Spinal cord (tissue), 10 donors: ENCODE measurements at places on chromosomes 16 and 17.

DNA sequence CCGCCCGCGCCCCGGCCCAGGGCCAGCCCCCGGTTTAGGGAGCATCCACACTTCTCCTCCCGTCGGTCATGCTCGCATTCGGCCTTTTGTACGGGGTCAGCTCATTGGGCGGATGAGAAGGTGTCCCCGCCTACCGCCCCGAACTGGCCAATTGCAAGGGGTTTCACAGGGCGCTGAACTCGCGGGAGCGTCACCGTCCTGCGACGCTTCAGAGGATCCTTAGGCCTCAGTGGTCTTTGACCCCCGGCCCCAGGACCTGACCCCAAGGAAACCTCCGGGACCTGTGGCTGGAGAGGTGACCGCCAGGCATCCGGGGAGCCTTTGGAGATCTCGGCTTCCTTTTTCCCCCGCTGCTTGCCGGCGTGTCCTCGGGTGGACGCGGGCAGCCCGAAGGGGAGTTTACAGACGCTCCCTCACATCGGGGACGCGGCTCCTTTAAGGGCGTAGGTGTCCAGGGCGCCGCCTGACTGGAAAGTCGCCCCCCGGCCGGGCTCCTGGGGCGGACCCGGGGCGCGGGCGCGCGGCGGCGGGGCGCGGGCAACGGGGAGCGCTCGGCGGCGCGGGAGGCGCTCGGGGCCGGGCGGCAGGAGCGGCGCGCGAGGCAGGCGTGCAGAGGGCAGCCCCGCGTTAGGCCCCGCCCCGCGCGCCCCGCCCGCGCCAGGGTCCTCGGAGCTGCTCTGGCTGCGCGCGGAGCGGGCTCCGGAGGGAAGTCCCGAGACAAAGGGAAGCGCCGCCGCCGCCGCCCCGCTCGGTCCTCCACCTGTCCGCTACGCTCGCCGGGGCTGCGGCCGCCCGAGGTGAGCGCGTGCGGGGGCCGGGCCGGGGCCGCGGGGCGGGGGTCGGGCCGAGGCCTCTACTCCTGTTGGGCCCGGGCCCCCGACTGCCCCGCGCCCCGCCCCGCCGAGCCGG, at the start of gene UBE2I:
Gene UBE2I, plus strand, starts transcription at position 660 of the 909 bp plus-strand sequence. CDS start 4,395 bp downstream, outside the sequence.
- DNase-seq, result peak; percentile 99

DNA sequence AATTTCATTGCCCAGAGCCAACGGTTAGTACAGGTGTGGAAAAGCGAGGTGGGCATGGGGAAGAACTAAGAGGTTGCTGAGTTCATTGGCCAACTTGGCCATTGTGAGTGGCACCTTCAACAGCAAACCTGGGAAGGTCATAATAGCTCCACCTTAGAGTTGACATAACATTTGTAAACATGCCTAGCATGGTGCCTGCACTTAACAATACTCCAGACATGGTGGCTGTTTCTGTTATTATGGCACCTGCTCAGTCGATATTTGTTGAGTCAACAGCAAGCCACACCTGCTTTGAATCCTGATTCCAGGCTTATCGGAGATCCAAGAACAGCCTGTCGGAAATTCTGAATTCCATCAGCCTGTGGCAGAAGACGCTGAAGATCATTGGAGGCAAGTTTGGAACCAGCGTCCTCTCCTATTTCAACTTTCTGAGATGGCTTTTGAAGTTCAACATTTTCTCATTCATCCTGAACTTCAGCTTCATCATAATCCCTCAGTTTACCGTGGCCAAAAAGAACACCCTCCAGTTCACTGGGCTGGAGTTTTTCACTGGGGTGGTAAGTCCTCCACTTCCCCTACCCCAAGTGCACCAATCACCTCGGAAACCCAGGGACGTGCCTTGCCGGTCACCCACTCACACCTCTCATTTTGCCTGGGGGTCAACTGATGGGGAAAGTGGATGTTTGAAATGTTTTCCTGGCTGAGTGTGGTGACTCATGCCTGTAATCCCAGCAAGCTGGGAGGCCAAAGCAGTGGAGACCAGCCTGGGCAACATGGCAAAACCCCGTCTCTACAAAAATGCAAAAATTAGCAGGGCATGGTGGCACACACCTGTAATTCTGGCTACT, 46.0 kb downstream of the TMC5 start:
- no peak for DNase-seq

DNA sequence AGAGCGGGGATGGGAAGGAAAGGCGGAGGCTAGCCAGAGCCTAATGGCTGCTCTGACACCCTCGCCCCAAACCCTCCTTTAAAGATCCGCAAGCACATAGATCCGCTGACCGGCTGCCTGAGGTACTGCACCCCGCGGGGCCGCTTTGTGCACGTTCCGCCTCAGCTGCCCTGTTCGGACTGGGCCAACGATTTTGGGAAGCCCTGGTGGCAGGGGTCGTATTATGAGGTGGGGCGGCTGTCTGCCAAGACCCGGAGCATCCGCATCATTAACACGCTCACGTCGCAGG, 663 bp downstream of the CYB5D1 start:
- no peak for DNase-seq

GRCh38 chr17:33561569-33562334, 268.7 kb upstream of the ASIC2 start:
- DNase-seq, result no peak

DNA sequence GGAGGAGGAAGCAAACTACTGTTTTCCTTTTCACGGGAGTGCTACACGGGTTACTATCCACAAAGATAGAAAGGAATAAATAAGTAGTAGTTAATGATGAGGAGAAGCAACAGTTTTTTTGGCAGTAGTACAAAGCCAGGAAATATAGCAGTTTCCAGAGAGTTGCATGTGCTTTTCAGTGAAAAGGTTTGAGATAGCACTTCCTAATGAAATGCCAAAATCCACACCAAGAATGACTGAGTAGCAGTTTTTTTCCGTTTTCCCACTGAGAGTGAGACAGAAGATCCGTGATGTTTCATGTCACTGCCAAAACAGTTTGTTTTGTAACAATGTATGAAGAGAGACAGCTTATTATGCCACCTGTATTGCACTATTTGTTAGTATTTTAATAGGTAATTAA, 129.1 kb downstream of the STX8 start:
- peak; percentile 42 for DNase-seq

DNA sequence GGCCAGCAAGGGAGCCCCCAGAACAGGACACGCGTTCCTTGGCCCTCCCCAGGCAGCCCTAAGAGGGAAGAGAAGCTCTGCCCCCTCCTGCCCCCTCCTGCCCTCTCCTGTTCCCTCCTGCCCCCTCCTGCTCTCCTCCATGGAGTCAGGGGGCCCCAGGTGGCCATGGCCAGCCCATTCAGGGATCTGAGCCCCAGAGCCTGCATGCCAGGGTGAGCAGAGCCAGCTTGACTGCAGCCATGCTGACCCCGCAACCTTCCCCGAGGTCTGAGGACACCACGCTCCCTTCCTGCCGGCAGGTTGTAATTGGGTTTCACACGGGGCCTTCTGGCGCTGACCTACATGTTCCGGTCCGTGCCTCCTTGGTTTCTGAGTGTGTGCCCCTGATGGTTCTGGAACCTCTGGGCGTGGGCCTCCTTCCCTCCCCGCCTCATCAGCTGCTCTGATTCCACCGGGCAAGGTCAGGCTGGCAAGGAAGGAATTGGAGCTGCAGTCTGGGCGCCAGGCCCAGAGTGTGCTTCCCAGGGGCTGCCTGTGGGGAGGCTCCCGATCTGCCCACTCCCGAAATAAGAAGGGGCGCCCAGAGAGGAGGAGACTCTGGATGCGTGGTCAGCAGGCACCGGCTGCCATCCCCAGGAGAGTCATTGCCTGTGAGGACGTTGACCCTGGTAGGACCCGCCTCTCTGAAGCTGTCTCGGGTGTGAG, 23.7 kb upstream of the NPTX1 start:
- DNase-seq, result no peak

DNA sequence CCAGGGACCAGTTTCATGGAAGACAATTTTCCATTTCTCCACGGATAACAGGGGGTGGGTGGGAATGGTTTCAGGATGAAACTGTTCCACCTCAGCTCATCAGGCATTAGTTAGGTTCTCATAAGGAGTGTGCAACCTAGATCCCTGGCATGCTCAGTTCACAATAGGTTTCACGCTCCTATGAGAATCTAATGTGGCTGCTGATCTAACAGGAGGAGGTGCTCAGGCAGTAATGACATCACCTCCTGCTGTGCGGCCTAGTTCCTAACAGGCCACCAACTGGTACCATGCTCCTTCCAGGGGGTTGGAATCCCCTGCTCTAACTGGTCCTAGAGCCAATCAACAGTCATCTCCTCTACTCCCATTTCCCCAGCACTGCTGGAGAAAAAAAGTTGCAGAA, 19.9 kb downstream of the TEX14 start:
- no peak for DNase-seq

DNA sequence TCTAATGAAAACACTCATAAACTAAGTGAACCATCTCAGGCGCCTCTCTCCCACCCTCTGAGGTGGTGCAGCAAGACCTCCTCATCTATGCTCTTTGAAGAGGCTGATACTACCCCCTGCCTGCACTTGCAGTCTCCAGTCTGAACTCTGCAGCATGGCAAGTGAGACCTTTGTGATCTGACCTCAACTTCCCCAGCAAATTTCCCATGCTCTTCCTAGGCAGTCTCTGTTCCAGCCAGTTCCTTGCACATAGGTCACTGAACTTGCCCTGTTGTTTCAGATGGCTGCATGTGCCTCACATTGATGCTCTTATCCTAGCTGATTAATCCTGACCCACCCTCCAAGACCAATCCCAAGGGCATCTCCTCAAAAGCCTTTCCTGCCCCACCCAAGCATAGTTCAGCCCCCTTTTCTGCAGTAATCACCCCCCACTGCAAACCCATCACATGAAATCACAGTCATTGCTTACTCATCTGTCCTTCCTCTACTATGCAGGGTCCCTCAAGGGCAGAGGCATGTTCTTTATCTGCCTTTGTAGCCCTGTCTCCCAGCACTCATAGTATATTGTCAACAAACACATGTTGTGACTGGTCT, 42.0 kb downstream of the TBX21 start:
- no peak for DNase-seq

GRCh38 chr17:58375256-58375655, 23.3 kb upstream of the SUPT4H1 start:
- DNase-seq, result no peak

DNA sequence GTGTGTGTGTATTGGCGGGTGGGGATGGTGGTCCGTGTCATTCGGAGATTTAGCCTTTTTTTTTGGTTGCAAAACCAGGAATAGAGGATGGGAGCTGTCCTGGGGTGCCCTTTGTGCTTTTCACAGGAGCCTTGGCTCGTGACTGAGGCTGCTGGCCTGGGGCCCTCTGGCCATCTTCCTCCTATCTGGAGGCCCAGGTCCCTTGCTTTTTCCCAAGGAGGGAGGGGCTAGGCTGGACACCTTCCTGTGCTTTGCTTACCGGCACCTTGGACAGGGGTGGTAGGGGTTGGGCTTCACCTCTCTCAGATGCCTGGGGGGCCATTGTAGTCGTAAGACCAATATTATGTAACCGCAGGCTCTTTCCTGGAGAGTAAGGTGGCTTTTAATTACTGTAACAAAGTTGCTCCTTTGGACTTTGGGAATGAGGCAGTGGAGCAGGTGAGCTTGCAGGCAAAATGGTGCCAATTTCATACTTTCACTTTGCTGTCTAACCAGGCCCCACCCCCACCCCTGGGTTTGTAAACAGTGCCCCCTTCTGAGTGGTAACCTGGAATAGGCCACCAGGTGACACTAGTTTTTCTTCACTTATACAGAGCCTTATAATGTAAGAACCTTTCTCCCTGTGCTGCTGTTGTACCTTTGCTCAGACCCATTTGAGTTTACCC, 1.2 kb downstream of the DYNLL2 start:
- peak; percentile 73 for DNase-seq

DNA sequence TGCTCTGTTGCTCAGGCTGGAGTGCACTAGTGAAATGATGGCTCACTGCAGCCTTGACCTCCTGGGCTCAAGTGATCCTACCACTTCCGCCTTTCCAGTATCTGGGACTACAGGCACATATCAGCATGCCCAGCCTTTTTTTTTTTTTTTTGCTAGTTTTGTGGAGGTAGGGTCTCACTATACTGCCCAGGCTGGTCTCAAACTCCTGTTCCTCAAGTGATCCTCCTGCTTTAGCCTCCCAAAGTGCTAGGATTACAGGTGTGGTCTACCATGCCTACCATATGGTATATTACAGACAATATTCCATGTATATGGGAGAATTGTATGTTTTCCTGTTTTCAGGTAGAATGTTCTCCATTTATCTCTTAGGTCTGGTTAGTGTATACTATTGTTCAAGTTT, 12.3 kb upstream of the ATF7IP2 start:
- DNase-seq, result no peak

GRCh38 chr16:57070424-57070823, 22.0 kb upstream of the CPNE2 start:
- no peak for DNase-seq

GRCh38 chr16:61500851-61501250, 535.4 kb downstream of the CDH8 start:
- no peak for DNase-seq

DNA sequence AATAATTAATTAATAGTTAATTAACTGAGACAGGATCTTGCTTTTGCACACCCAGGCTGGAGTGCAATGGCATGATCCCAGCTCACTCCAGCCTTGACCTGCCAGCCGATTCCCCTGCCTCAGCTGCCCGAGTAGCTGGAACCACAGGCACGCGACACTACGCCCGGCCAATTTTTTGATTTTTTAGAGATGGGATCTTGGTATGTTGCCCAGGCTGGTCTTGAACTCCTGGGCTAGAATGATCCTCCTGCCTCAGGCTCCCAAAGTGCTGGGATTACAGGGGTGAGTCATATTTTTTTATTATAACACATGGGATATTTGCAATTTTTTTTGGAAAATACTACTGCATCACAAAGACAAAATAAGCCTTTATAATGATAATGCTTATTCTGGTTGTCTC, 30.4 kb upstream of the BCAR1 start:
- no peak for DNase-seq

DNA sequence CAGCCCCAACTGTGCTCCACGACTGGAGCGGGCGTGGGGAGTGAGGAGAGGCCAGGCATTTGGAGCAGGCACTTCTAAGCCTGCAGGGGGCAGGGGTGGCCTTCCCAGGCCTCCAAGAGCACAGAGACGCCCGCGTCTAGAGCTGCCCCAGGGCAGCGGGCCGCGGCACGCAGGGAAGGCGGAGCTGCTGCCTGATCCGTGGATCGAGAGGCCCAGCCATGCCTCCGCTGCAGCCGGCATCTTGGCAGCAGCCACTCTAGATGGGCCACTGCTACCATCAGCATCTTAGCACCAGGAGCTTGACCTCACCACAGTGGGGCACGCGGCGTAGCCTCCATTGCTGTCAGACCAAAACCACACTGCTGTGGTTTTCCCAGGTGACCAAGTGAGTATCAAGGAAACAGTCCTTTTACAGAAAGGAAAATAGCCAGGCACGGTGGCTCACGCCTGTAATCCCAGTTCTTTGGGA, 20.4 kb upstream of the WDR45B start:
- no peak for DNase-seq

DNA sequence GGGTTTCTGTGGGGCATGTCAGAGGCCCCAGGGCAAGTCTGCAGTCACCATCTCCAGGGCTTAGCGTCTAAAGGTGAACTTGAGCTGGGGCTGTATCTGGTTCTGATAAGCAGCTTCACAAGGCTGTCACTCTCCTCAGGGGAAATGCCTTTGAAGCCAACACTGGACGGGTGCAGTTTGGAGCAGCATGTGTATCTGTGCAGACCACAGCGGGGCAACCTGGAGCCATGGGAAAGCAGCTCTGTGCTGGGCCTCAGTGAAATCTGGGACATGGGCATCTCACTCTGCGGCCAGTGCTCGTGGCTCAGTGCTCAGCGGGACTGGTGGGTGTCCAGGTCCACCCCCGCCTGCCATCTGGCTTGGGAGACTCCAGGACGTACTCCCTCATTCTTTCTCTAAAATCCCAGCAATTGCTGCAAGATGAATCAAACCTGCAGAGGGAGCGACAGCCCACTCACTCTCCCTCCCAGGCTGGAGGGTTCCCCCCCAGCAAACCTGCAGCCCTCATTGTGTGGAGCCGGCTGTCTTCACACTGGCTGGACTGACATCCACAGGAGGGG, 63.5 kb downstream of the PRMT7 start:
- DNase-seq, result no peak
